ENCODE measurements at places on chromosomes 6 and 20.

DNA sequence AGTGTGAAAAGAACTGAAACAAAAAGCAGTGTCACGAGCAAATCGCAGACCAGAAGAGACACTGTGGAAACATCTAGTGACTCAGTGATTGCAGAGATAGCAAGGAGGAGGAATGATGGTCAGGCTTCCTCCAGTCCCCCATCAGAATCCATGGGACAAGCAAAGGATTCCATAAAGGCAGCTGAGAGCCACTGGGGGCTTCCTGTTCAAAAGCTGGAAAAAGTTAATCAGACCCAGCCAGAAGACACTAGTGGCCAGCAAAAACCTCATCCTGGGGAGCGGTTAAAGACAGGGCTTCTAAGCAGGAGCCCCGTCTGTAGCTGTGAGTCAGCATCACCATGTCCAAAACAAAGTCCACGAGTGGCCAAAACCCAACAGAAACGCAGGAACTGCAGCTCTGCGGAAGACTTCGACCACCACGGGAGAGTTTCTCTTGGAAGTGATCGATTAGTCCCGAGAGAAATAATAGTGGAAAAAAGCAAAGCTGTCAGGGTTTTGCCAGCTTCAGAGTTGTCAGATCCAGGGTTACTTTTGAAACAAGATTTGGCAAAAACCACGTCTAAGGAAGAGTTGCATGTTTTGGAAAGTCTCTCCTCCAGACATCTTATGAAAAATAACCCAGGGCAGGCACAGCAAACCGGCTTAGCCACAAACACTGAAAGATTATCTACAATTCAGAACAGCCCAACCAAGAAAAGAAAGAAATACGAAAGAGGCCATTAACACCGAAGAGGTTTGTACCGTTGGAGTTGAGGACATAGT lies 51.0 kb downstream of the JAG1 start:
- no peak for DNase-seq

GRCh38 chr6:39724787-39725631 lies at the start of gene KIF6:
TSS of gene KIF6 (minus strand) at chr6:39725408. CDS start at chr6:39725310, 98 bp downstream.
- DNase-seq: peak; percentile 39

- DNase-seq: no peak
Measured at GRCh38 chr6:115358616-115359015, 702.1 kb downstream of the FRK start.

DNA sequence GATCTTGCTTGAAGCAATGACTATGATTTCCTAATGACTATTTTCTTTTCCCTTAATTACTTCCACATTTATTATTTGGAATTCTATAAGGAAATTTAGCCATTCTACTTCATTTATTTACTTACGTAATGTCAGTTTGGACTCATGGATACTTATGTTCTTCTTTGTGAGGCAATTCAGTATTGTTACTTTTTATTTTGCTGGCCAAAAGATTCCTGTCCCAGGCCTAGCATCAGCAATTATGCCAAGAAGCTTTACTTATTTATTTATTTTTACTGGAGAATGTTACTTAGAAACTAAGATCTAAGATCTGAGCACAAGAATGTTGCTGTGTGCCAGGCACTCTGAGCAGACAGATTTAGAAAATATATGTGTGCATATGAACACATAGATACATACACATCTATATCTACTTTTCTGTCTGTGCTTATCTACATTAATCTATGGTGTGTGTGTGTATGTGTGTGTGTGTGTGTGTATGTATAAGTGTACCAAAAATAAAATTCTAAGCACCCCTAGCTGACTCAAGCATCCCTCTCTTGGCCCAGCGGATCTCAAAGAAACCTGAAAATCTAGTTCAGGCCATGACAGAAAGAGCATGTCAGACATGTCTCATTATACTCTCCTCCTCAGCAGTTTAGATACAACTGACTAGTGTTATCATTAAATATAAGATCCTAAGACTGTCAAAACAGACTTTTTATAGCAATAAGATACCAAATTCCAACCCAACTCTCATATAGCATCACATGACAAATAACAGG lies 640.0 kb upstream of the GJE1 start:
- no peak for DNase-seq

DNA sequence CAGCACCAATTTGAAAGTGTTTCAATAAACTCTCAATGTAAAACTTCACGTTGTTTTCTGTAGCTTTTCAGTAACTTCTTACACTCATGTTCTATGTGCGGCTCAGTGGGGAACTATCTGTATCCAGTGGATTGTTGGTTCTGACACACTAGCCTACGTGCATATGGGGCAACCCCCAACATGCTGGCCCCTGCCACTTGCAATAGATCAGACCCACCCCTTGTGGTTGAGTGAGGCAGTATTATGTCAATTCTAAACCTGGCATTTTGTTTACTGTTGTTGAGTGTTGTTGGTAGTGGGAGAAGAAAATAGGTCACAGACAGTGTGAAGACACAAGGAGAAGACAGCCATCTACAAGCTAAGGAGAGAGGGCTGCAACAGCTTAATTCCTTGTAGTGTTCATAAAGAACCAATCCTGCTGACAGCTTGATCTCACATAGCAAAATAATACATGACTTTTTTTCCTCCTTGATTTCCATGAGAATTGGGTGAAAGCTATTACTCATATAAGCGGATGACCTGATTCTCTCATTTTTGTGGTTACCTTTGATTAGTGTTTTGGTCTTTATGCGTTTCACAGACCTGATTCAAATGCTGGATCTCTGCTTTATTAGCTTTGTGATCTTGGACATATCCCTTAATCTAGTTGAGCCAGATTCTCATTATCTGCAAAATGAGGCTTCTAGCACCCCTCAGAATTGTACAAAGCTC lies 320.4 kb downstream of the LAMA2 start:
- DNase-seq: no peak

- no peak for DNase-seq
Measured at GRCh38 chr6:118889163-118889562, 4.8 kb upstream of the ASF1A start.

- no peak for DNase-seq
Measured at GRCh38 chr6:75815756-75816155, 66.7 kb downstream of the MYO6 start.

DNA sequence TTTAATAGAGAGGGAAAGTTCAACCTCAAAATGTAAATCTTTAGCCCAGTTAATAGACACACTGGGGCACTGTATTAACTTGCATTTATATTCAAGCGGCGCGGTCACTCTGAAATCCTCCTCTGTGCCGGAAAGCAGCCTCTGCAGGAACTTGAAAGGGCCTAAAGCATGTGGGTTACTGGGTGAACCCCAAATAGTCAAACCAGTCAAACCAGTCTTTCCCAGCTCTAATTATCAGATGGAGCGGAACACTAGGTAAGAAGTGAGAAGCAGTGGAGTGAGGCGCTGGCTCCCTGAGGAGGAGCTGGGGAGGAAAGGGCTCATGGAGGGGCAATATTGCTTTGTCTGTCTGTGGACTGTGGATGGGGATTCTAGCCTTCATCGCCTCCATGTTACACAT lies 531.3 kb downstream of the QKI start:
- no peak for DNase-seq

DNA sequence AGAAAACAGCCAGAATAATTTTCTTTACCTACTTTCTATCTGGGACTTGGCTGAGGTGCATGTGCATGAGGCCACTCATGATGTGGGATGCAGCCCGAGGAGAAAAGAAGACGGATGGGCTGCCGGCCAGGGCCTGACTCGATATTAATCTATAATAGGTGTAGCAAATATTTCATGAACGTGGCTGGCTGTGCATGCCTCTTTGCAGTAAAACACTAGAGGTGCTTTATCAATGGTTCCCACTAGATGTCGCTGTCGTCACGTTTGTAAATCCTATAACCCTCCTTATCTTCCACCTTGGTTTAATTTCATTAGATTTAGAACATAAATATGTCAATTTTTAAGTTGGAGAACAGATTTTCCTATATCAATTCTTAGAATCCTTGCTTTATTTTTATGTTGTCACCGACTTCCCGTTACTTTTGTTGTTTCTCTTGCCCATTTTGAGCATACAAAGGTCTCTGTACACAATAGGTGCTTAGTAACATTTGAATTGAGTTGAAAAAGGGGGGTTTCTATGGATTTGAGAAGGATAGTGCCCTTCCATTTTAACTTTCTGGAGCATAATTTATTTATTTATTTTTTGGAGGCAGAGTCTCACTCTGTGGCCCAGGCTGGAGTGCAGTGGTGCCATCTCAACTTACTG lies 19.6 kb upstream of the FERMT1 start:
- no peak for DNase-seq

GRCh38 chr6:30670760-30671527 lies 1.9 kb downstream of the DHX16 start:
- no peak for DNase-seq

GRCh38 chr20:37274851-37275524 lies 13.4 kb upstream of the GHRH start:
- no peak for DNase-seq

DNA sequence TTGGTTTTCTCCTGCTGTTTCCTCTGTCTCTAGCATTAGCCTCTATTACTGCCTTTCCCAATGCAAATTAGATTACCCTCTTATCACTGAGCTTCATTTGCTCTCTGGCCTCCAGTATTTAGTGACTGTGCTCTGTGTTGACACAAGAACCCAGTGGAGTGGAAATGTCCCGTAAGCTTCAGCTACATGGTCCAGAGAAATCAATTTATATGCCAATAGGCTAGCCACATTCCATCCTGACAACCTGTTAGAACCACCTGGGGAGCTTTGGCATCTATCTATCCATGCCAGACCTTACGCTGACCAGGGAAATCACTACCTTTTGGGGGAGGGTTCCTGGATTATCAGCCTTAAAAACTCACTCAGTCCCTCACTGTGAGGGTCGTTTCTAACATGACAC lies 459.6 kb downstream of the UTRN start:
- no peak for DNase-seq

GRCh38 chr6:116564921-116565872 lies 6.1 kb upstream of the RWDD1 start:
- DNase-seq: no peak

DNA sequence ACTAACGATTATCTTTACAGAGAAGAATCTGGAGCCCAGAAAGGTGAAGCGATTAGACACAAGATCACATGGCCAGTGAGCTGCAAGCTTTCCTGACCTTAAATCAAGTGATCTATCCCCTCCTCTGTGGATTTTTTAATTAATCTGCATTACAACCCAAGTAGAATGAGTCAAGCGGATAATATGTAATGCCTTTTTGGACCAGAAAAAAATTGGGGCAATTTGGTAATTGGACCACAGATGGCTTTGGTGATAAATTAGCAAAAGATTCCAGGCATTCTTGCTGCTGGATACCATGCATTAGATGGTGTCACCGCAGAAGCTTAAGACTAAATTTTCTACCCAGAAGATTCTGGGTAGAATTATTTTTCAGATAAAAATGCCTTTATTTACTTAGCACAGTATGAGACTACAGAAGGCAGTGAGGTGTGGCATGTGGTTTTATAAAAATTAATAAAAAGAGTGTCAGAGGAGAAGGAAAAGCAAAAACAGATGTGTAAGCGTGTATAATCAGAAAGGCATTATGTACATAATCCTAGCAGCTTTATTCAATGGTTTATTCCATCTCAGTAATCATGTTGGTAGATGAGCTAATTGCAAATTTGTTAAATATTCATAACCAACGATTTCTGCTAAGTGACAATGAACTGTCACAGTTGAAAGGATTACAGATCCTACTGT lies 53.9 kb upstream of the PCSK2 start:
- no peak for DNase-seq

DNA sequence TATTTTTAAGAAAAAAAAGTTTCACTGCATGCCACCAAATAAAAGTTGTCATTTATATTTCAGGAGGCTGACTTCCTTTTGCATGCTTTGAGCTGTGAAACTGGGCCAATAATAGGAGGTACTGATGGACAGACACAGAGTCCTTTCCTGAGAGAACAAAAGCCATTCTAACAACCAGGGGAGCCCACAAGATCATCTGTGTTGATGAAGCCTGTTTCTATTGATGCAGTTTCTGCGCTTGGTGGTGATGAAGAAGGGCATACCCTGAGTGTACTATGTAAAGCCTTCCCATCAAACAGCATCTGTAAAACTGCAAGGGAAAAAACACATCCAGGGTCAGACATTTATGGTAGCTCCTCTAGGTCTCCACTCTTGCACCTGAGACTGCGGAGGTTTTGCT lies 34.8 kb downstream of the ABHD12 start:
- DNase-seq: no peak

DNA sequence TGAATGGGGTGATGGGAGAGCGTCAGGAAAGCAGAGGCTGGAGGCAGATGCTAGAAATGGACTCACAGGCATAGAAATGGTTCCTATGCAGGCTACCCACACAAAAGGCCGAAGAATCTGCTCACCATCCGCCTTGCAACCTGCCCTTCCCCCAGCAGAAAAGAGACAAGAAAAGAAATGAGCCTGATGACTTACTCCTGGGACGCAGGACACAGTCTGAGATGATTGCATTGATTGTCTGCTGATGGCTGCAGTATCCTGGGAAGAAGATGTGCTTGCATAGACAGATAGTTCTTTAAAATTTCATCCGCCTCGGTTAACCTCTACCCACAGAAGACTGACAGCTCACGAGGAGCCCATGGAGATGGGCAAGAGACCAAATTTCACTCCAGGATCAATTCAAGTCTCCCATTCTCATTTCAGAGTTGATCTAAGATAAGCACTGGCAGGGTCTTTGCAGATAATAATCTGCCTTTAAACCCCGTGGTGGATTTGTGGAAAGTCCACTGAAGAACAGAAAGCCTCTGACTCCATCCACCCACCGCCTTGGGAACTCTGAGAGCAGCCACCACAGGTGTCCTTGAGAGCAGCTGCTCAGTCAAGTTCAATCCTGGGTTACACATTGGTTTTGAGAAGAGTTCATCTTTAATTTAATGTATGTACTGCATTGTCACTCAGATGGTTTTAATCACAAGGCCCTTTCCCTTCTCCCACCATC lies 7.2 kb downstream of the AGPAT4 start:
- no peak for DNase-seq

DNA sequence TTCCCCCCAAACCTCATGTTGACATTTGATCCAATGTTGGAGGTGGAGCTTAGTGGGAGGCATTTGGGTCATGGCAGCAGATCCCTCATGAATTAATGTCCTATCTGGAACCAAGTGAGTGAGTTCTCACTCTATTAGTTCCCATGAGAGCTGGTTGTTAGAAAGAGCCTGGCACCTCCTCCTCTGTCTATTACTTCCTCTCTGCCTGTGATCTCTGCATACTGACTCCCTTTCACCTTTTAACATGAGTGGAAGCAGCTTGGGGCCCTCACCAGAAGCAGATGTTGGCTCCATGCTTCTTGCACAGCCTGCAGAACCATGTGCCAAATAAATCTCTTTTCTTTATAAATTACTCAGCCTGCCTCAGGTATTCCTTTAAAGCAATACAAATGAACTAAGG lies 127.3 kb upstream of the RALGAPA2 start:
- no peak for DNase-seq

DNA sequence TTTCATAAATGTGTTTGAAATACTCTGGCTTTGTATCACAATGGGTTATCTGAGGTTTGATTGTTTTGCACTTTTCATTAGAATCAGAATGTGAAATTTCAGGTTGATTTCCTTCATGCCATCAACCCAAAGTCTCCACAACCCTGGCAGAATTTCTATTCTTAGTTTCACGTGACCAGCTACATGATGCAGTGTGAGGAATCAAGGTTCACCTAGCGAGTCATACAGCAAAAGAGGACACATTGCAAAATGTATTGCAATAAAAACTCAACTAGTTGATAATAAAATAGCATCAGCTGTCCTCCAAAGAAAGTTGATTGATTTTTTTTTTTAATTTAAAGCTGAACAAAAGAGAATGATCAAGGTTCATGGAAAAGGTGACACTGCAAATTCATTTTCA lies 2.2 kb downstream of the HAO1 start:
- no peak for DNase-seq
